Thoracic aorta (tissue), 2 donors: ENCODE measurements at places on chromosomes 16 and 17. TPM values are rescaled to one million over a fixed set of nuclear protein-coding genes. Genes with fewer than 3 reads are reported as not detected.

TTLL6 gene
- total RNA-seq = not detected

MEIOB gene
- not detected for total RNA-seq

TAF1C gene
- total RNA-seq = 75.9 TPM

ABI3 gene
- 10.8 TPM for total RNA-seq

KRT14 gene
- 18.7 TPM for total RNA-seq

TPSB2 gene
- 58.3 TPM for total RNA-seq
